Stimulated activated CD4-positive, alpha-beta T cell treated with anti-CD3 and anti-CD28 coated beads, Interleukin-2, amount 100 ng/mL, for 4 hours (primary cell): ENCODE measurements at places on chromosomes 5 and 9.

GRCh38 chr9:131804826-131805225, 65.0 kb upstream of the RAPGEF1 start:
- no peak for DNase-seq

GRCh38 chr9:123550012-123550411, 194.0 kb downstream of the CRB2 start:
- DNase-seq = no peak

DNA sequence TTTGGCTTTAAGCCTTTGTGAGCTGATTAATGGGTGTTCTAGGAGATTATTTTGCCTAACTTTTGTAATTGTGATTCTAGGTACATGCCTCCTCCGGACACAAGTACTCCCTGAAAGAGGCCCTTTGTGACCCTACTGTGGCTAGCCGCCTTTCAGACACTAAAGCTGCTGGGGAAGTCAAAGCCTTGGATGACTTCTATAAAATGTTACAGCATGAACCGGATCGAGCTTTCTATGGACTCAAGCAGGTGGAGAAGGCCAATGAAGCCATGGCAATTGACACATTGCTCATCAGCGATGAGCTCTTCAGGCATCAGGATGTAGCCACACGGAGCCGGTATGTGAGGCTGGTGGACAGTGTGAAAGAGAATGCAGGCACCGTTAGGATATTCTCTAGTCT, 13.6 kb downstream of the ITGA1 start:
- DNase-seq = no peak

GRCh38 chr5:149456597-149457392, 77.7 kb upstream of the IL17B start:
- DNase-seq = no peak

DNA sequence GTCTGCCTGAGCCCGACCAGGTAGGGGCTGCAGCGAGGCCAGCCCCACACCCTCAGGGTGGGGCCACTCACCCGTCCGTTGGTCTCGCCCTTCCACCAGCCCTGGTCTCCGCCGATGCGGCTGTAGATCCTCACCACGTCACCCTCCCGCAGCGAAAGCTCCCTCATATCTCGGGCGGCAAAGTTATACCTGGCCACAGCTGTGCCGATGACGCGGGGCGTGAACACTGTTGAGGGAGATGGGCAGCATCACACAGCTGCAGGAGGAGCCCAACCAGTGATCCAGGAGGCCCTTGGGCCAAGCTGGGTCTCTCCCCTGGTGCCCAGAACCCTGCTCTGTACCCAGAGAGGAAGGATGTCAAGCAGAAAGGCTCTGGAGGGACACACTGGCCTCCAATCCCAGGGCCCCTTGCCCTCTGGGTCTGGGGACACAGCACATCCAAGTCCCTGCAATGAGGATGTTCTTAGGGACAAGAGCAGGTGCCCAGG, 30.3 kb upstream of the SARDH start:
- DNase-seq = no peak

- no peak for DNase-seq
These were observed 35.6 kb downstream of the ZNF474 start for GRCh38 chr5:122164831-122165558.

DNA sequence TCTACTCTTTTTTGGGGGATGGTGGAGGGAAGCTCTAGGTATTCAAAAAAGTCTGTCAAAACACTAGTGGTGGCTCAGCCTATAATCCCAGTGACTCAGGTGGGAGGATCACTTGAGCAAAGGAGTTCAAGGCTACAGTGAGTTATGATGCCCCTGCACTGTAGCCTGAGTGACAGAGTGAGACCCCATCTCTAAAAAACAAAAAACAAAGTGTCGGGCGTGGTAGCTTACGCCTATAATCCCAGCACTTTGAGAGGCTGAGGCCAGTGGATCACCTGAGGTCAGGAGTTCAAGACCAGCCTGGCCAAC, 15.8 kb upstream of the SLC35D2 start:
- no peak for DNase-seq

- no peak for DNase-seq
These were observed 782 bp upstream of the CDC20B start for GRCh38 chr5:55173687-55174230.

DNA sequence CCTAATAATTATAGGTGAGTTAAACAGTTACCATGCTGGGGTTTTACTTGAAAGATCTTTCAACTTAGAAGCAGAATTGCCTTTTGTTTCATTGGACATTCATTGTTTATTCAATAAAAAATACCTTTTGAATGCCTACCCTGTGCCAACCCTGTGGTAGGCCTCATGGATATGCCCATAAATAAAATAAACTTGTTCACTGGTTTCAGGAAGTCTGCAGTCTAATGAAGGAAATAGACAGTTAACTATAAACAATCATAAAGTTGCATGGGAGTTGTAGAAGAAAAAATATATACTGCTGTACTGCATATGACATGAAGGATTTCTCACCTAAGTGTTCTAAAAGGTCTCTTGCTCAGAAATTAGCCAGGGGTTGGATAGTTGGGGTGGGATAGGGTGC, 5.3 kb upstream of the GPR21 start:
- DNase-seq = no peak

DNA sequence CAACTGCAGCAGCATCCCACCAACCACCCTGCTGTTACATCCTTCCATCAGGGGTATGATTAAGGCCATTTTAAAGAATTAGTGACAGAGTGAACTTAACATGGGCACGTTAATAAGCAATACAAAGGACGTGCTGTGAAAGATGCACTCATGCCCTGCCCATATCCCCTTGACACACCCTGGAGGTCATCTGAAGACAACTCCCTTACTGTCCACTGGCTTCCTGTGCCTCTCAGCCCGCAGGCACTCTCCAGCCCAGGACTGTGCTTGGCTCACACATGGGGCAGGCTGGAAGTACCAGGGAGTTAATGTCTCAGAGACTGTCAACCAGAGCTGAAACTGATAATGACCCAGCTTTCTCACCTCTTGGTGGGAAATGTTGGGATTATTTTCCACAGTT, 81.8 kb downstream of the TRIM36 start:
- DNase-seq = no peak

GRCh38 chr5:137040024-137040423, 459.1 kb downstream of the SPOCK1 start:
- no peak for DNase-seq

DNA sequence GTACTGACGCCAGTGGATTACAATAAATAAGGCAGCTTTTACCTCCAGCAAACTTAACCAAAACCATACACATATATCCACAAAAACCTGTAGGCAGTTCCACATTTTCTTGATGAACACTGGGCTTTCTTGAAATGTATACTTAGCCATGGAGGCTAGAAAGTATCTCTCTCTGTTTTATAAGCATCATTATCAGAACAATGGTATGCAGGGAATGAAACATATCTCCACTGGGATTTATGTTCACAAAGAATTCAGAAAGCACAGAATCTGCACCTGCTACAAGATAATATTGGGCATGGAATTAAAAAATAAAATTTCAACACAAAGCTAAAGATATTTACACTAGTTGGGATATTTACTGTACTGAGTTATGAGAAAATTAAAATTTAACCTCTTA, 126.1 kb upstream of the RASA1 start:
- no peak for DNase-seq

DNA sequence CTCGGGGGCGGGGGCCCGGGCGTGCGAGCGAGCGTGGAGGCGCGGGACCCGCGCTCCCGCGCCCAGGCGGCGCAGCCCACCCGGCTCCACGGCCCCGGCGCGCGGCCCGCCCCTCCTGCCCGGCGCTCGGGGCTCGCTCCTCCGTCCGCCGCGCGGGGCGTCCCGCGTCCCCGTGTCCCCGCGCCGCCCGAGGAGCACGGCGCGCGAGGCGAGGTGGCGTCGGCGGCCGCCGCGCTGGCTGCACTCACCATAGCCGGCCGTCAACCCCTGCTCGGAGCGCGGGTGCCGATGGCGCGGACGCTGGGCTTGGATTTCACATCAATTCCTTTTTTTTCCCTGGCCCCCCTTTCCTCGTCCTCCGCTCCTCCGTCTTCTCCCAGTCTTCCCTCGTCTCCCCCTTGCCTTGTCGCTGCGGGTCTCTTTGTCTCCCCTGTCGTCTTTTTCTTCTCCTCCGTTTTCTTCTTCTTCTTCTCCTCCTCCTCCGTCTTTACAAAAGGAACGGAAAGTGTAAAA, 494 bp downstream of the PTCH1 start:
- no peak for DNase-seq

DNA sequence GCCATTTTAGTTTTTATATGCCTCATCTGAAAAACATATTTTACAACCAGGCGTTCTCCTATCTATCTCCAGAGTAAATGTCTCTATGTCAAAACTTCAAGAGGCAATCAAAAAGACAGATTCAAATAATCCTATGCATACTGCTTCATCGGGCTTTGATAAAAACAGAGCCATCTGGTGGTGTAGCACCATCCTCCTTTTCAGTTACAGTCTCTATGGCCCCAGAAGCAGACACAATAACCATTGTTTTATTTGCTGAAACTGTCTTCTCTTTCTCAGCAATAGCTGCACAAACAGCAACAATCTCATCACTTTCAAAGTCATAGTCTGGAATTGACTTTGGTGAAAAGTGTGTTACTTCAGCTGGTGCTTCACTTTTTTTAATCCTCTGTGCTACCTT, 36.3 kb downstream of the PTGER4 start:
- no peak for DNase-seq
